ENCODE measurements at places on chromosomes 1 and 21.

- no peak for DNase-seq
These were observed 20.8 kb downstream of the MAB21L3 start for GRCh38 chr1:116131866-116132605.

DNA sequence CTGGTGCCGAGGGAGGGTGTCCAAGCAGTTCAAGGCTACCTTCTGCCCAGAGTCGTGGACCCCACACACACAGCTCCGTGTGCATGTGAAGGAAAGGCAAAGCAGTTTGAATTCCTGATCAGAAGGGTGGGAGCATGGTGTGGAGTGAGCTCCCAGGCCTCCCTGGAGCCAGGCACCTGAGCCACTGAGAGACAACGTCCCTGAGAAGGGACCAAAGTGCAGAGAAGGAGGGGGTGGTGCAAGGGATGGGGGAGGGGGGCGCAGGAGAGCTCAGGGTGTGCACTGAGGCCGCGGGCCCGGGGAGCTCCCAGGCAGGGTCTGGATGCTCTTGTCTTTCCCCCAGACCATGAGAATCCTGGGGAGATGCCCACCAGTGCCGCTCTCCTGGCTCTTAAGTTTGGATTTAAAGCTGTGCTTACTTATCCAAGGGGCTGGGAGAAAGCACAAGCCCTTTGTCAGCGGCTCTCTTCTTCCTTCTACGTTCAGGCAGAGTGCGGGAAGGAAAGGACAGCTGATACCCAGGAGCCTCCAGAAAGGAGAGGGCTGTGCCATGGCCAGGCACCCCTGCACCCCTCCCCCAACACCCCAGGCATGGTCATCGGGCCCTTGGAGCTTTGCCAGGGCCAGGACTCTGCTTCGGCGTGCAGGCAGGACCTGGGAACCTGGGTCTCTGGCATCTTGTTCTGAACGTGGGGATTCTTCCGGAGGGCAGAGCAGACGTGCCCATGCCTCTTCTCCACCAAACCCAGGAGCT, 24.1 kb downstream of the ACTA1 start:
- DNase-seq: no peak

DNA sequence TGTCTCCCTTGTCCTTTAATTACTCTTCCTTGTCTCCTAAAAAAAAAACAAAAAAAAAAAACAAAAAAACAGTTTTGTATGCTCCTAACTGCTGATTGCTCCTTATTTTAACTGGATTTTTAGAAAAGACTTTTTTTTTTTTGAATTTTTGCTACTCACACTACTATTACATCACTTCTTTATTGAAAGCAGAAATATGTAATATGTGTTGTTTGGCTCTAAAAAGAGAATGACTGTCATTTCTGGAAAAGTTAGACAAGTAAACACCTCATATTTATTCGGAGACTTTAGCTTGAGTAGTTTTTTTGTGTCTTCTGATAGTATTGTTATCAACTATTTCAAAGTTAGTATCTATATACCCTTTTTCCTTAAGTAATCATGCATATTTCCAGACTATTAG, 855.0 kb downstream of the USP25 start:
- DNase-seq: no peak

DNA sequence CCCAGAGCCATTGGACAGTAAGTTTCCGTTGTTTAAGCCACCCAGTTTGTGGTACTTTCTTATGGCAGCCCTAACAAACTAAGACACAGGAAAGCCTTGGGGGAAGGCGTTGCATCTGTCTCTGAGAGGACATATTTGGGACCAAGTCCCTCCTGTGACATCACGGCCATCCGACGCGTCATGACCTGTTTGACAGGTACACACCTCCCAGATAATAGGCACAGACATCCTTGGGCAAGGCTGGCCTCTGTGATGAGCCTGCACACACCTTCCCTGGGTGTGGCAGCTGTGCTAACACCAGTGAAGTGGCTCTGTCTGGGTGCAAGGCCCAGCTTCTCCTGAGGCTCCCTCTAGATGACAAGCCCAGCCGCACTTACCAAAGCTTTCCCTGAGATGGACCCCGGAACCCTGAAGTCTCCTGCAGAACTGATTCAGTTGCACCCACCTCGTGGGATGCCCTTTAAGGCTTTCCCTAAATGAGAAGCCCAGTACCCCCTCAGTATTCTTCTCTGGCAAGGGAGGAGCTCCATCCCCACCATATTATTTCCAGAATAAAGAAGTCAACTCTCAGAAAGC, 136.5 kb downstream of the ZSCAN20 start:
- DNase-seq: no peak

DNA sequence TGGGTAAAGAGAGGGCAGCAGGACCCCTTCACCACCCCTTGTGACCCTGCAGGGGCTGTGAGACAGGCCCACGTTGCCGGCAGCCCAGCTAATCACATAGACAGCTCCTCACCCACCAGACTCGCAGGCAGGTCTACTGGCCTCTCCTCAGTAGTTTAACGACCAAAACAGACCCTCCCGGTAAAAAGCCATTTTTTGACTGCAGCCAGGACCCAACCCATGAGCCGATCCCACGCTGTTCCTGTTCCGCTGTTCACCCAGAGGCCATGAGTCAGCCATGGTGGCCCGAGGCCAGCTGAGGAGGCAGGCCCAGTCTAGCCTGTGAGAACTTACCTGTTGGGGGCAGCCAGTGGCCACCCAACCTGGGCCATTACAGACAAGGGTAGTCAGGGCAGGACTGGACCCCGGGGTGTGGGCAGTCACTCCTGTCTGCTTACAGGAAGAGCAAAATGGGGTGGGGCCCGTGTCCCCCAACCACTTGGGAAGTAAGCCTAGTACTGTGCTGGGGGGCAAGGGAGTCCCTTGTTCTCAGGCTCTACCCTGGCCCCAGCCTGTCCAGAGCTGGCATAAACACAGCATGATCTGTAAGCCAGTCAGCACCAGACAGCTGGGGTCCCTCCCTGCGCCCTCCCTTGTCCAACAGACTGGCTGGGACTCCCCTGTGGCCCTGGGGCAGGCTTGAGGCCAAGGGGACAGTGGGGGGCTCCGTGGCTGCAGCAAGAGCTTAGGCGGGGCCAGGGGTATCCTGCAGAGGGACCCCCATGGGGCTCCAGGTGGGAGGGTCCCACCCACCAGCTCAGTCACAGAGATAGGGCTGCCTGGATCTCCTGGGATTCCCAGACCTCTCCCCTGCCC, 61.9 kb downstream of the WNT9A start:
- DNase-seq: peak; percentile 15

DNA sequence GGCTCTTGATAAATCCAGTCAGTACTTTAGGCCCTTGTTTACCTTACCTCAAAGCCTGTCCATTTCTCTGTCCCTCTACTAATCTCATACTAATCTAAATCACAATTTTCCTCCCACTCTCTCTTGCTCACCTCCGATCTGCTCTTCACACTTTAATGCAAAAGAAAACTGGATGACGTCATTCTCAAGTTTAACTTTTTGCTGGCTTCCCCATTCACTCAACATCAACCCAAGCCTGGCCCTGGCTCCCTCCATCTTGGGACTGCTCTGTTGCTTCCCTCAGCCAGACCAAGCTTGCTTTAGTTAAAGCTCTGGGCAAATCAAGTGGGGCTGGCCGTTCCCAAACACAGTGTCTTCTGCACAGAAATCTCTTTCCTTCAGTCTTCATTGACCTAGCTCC, 29.7 kb downstream of the COA6 start:
- DNase-seq: no peak

- no peak for DNase-seq
These were observed 49.8 kb downstream of the ZBTB18 start for GRCh38 chr1:244100704-244101453.

DNA sequence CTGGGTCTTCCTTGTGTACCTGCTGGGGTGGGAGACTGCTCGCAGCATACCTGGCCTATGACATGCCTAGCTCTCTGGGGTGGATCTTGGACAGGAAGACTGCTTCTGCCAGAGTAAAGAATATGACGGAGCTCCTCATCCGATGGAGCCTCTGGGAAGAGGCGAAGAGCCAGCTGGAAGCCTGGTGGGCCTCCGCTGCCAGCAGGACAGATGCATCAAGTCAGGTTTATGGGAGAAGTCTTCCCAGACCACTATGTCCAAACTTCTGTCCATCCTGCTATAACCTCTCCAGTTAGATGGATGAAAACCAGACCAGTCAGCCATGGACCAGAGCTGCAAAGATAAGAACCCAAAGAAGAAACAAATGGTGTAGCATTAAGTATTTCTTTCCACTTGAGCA, 27.7 kb upstream of the NGF start:
- no peak for DNase-seq

DNA sequence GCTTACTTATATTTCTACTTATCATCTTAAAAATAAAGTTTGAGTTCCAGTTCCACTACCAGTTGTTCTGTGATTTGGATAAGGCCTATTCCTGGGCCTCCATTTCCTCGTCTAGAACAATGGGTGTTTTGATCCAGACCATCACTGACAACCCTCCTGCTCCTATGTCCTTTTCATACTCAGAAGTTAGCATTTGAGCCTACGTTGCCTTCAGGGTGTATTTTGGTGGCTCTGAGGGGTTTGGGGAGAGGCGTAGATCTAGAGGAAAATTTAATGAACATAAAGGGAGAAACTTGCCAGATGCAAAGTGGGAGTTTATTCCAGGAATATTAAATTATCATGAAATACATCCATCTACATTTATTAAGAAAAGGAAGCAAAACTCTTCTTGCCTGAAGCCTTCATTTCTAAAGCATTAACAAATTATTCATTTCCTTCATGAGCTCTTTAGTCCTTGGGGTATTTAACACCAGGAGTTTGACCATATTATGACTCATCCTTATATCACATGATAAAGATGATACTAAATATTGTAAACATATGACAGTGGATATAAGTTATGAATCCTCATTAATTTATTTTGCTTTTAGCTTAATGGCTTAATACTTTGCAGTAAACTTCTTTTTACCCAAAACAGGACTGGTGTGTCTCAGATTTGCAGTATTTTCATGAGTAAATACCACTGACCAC, 47.2 kb upstream of the SYT14 start:
- no peak for DNase-seq

- DNase-seq: no peak
These were observed 122.7 kb downstream of the TGFBR3 start for GRCh38 chr1:91763252-91763651.

- no peak for DNase-seq
These were observed 28.2 kb downstream of the PRDM2 start for GRCh38 chr1:13728091-13728715.

DNA sequence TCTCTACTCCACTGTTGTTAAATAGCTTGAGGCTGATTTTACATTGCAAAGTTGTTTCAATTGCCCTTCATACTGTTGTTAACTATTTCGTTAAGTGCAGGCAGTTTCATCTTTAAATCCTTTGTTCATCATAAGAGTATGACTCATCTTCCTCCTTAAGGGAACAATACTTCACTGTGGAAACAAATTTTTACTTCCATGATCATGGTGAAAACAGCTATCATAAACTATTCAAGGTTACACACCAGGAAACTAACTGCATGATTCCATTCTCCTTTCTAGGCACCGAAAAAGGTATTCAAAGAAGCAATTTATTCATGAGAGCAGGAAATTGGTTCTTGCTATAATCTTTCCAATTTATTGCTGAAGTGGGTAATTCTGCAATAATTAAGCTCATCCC, 593.2 kb downstream of the LRRIQ3 start:
- no peak for DNase-seq

DNA sequence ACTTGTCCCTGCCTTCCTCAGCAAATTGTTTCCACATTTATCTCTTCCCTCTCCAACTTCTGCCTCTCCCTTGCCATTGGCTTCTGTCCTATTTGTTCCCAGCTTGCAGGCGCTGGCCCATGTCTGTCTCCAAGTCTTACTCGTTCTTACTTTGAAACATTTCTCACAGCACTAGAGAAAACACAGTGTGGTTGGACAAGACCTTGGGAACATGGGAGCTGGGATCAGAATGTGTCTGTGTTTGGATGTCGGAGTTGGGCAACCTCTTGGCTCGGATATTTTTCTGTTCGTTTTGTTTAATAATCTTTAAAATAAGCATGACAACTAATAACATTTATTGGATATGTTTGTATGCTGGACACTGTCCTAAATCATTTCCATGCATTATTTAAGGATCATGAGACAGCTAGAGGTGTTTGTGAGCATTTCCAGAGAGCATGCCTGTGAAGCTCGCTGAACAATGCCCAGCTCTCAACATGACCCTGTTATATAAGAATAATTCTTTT, 5.9 kb upstream of the BRWD1 start:
- DNase-seq: no peak

DNA sequence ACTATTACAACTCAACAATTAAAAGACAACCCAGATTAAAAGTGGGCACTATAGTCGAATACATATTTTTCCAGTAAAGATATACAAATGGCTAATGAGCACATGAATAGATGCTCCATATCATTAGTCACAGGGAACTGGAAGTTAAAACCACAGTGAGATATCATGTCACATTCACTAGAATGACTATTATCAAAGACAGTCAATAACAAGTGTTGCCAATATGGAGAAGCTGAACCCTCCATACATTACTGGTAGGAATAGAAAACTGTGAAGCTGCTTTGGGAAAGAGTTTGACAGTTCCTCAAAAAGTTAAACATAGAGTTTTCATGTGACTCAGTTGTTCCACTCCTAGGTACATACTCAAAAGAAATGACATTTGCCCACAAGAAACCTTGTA, 30.6 kb upstream of the MRPS6 start:
- no peak for DNase-seq

DNA sequence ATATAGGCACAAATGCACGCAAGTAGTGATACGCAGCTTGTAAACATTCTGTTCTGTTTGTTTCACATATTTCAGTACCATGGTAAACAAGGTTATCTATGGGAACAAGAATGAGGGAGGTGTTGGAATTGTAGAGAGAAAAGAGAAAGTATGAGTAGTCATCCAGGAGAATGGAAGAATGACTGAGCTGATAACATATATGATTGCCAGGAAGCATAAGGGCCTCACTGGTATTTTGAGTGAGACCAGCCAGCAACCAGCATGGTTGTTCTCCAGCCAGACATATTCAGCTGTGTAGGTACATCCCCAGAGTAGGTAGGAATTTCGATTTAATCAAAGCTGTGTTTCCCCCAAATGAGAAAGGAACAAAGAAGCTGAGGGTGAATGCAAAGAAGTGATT, 58.9 kb upstream of the ARTN start:
- no peak for DNase-seq

- DNase-seq: no peak
These were observed 30.5 kb downstream of the TMEM53 start for GRCh38 chr1:44643721-44644334.

DNA sequence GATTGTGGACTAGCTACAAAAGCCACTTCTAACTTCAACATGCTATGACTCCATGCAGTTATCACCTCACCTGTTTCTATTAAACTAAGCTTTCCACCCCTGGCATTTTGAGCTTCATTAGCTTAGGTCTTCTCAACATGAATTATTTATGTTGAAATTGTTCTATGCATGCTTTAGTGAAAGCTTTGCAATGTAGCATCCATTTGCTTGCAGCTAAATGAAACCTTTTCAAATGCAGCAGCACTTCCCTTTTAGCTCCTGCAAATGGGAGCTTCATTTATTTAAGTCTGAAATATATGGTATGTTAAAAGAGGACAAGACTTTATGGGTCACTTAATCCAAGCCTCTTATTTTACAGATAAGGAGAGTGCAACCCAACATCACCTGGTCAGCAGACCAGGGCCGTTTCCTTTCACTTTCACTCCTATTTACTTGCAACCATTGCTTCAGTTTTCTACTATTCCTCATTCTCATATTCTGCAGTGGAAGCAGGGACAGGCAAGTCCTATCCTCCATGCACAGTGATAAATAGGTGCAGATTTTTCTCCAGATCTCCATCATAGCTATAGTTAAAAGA, 56.4 kb upstream of the SAMSN1 start:
- peak; percentile 37 for DNase-seq

GRCh38 chr21:32476661-32477423, 64.3 kb downstream of the EVA1C start:
- no peak for DNase-seq
